NCI-H1105 (cell line): ENCODE measurements at places on chromosomes 5 and 9.

GRCh38 chr5:178849316-178849715 lies 10.4 kb upstream of the ZNF354B start:
- no peak for DNase-seq

- no peak for DNase-seq
Observed at GRCh38 chr9:91886414-91887076, 63.5 kb downstream of the ROR2 start.

DNA sequence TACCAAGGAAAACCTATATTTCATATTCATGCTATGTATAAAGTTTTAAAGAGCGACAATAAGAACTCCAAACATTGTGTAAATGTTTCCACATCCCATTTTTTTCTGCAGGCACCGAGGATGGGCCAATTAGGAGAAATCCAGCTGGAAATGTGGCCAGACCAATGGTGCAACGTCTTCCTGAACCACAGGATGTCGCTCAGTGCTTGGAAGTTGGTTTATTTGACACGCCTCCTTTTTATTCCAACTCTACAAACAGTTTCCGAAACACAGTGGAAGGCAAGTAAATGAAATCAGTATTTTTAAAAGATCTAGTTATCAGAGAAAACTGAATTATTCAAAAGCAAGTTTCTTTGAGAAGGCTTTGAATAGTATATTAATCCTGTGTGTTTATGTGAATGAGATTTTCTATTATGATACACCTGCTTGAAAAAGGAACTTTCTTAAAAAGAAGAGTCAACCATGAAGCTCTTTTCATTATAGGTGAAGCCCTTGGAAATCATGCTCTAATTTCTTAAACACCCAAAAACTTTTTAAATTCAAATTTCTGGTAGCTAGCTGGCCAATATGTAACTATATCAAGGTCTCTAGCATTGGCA lies 9.1 kb downstream of the TYRP1 start:
- no peak for DNase-seq

- no peak for DNase-seq
Observed at GRCh38 chr5:1477341-1477740, 32.1 kb upstream of the SLC6A3 start.

DNA sequence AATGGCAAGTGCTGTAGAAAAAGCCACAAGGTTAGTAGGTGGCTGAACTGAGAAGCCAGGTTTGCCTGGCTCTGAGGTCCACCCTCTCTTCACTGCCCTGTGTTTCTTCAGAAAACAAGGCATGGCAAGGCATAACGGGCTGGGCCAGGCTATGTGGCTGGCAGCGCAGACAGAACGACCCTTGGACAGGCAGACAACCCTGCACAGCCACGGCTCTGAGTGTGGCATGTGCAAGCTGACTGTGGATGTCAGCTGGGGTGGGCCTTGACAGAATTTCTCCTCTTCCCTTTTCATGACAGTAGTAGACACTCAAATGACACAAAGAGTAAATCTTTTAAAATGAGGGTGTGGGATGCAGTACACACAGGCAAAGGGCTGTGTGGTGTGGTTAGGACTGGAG lies 81.7 kb downstream of the MACROH2A1 start:
- DNase-seq: no peak

- no peak for DNase-seq
Observed at GRCh38 chr5:10538789-10539686, 24.8 kb upstream of the ANKRD33B start.

DNA sequence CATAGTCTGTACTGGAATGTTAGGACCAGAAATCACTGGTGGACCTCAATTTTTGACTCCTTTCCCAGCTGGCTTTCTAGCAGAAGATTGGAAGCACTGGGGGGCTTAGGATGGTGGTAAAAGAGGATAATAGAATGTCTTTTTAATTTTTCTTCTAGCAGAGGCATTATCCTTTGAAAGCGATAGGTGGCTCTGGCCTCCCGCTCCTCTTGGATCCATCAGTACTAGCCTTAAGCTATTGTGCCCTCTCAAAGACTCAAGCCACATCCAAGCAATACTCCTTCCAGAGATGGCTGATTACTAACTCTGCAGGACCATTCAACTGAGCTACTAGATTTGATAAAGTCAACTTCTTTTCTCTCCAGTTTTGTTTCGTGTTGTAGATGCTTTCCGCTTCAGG lies 610.6 kb downstream of the CDH12 start:
- no peak for DNase-seq

DNA sequence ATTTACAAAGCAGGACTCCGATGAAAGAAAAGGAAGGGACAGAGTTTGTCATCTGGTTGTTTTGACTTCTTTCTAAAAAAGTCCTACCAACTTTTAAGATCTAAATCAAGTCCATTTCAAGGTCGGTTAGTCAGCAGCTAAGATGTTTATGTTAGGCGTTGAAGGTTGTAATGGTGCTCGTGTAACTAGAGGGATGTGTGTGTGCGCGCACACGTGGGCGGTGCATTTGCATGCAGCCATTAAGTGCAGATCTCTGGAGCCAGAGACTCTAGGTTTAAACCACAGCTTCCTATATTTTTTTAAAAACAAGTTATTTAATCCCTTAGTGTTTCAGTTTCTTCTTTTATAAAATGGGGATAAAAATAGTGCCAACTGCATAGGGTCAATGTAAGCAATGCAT lies 77.0 kb upstream of the SMIM32 start:
- no peak for DNase-seq

DNA sequence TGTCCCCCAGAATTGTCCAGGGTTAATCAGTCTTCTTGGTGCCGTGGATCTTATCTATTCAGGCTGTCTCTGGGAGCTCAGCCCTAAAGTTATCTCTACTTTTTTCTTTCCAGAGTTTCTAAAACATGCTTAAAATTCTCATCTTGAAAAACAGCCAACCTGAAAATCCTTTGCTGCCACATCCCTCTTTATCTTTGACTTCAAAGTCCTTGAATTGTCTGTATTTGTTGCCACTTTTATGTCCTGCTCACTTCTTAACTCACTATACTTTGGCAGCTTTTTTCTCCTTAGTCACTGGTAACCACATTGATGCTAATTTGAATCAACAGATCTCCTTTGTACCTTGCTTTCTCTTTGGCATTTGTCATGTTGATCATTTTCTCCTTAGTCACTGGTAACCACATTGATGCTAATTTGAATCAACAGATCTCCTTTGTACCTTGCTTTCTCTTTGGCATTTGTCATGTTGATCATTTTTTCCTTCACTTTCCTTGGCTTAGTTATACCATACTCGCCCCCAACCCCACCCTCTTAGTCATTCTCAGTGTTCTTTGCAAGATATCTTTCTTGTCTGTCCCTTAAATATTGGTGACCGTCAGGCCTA lies 8.5 kb downstream of the DMXL1 start:
- no peak for DNase-seq

- DNase-seq: no peak
Observed at GRCh38 chr9:107945493-107945892, 455.9 kb upstream of the KLF4 start.

DNA sequence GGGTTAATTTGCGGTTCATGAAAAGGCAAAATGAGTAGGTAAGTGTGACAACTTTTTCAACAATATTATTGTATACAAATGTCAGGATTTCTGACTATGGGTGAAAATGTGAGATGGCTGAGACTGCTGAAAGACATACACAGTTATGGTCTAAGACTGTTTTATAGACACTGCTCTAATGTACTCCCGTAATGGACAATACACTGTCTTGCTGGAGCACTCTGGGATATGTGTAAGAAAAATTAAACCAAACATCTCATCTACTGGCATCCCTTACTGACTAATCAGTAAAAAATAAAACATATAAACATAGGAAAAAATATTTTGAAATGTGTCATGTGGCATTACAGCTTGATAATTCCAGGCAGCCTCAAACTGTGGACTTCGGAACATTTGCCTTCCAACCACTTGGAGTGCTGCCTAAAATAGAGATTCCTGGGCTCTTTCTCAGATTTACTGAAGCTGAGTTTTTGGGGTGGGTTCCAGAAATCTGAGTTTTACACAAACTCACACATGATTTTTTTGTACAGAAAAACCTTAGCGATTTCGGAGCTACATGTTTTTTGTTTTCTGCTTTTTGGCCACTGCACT lies 233.9 kb upstream of the TBCA start:
- DNase-seq: no peak

- DNase-seq: no peak
Observed at GRCh38 chr5:158514319-158514985, 585.3 kb downstream of the EBF1 start.

GRCh38 chr9:8857068-8857925 lies 1057.7 kb upstream of the DMAC1 start:
- peak; percentile 32 for DNase-seq

- no peak for DNase-seq
Observed at GRCh38 chr5:38723426-38723825, 122.4 kb upstream of the OSMR start.

- no peak for DNase-seq
Observed at GRCh38 chr5:177035976-177036375, 13.5 kb downstream of the ZNF346 start.

DNA sequence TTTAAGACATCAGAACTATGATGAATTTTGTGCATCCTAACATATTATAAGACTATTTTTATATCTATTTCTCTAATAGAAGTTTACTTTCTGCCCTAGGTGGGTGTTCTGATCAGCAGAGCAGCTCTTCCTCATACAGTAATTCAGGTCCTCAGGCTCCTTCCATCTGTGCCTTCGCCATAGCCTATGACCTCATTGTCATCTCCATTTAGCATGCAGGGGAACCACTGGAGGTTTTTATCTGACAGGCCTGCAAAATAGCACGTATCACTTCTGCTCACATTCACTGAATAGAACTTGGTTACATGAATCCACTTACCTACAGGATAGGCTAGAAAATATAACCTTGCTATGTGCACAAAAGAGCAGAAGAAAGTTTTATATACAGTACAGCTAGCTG lies 159.4 kb upstream of the CCNH start:
- DNase-seq: no peak

DNA sequence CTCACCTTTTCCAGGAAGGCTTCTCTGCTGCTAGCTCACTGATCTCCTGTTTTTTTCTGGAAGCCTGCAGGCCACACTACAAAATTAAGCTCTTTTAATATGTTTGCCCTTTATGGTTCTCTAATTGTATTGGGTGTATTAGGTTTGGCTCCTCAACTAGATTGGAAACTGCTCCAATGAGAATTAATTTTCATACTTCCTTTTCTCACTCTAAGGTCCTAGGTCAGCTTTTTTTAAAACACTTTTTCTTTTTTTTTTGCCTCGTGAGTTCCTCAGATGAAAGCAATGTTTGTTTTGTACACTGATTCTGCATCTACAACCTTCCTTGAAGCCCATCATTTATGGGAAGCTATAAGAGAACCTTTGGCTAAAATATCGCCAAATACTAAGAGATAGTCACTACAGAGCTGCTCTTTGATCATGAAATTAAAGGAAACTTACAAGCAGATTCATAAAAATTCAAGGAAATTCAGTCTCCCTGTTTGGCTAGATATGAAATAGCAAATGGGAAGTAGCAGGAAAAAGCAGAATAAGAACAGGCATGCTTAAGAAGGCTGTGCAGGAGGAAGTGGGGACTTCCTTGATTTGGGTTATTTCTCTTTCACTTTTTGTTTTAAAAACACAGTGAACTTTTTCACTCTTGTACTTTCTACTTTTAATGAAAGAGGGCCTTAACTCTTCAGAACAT lies 55.2 kb upstream of the FYB1 start:
- DNase-seq: no peak

- no peak for DNase-seq
Observed at GRCh38 chr9:9998491-9999287, 614.1 kb downstream of the PTPRD start.

GRCh38 chr9:135345775-135346433 lies 133.7 kb upstream of the PPP1R26 start:
- DNase-seq: no peak
